ENCODE measurements at places on chromosomes 7 and 10. TPM values are rescaled to one million over a fixed set of nuclear protein-coding genes. Genes with fewer than 3 reads are reported as not detected.

DNA sequence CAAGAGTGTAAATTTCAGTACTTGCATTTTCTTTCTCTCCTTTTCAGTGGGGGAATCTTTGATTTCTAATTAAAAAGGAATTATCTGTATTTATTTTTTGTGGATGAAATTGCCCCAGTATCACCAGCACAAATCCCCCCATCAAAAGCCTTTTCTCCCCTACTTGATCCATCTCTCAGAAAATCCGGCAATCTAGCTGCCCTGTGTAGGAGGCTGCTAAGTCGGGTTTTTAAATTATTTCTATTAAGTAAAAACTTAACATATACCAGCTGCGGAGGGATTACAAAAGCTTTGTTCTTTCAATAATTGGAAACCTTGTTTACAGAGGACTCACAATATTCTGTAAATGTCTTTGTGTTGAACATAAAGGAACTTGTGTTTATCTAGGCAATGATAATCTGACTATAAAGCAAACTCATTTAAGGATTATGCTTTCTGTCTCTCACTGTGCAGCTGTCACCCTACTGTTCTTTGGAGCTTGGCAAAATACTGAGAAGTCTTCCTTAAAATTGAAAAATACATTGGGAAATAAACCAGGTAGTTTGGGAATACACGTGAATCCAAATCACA is 177.4 kb upstream of the PRR15 start:
- H3K4me3 ChIP-seq, result no peak overlapping the region
- H3K36me3 ChIP-seq, result no peaks in the 10 kb centered on the region
- no peak overlapping the region for H3K27ac ChIP-seq

DNA sequence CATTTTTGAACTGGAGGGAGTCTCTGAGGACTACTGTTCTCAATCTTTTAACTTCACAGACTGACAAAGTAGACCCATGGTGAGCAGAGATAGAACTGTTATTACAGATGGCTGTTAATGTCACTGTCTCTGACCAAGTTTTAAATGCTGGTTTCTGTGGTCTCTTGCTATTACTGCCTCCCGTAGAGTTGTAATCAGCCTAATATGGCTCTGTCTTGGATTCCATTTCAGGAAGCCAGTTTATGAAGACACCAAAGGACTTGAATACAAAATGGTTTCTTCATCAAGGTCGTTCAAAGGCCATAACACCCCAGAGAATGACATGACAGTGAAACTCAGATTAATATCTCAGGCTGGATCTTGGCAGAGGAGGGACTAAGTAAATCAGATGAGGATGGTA is 3.9 kb downstream of the SFRP4 start:
- DNase-seq, result no peak
- H3K36me3 ChIP-seq, result no peaks in the 10 kb centered on the region
- no peak overlapping the region for H3K4me3 ChIP-seq
- H3K27me3 ChIP-seq, result peaks cover 41% of the 10 kb centered on the region
- H3K27ac ChIP-seq, result no peak overlapping the region
- H3K4me1 ChIP-seq, result peaks cover 10% of the 10 kb centered on the region

DNA sequence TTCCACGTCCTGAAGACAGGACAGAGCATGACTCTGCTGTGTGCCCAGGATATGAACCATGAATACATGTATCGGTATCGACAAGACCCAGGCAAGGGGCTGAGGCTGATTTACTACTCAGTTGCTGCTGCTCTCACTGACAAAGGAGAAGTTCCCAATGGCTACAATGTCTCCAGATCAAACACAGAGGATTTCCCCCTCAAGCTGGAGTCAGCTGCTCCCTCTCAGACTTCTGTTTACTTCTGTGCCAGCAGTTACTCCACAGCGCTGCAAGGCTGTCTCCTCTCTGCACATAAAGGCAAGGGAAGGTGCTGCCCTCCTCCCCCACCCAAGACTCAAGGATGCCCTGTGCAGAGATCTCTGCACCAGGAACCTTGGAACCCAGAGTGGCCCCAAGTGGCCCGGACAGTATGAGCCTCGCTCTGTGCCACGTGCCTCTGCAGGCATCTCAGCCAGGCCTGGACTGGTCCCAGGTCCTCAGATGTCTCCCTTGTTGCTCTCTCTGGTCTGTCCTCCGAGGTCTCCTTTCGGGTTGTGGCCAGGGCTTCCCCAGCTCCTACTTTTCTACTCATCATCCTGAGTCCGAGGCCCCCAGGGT is 230.3 kb upstream of the PRSS58 start:
- H3K36me3 ChIP-seq, result no peaks in the 10 kb centered on the region
- DNase-seq, result no peak
- no peak overlapping the region for H3K27ac ChIP-seq
- H3K4me1 ChIP-seq, result peaks cover 38% of the 10 kb centered on the region

GRCh38 chr7:96499532-96499931 is 177.6 kb upstream of the SLC25A13 start:
- H3K27ac ChIP-seq, result no peak overlapping the region
- no peaks in the 10 kb centered on the region for H3K27me3 ChIP-seq
- no peaks in the 10 kb centered on the region for H3K36me3 ChIP-seq
- H3K4me3 ChIP-seq, result no peak overlapping the region
- peaks cover 6% of the 10 kb centered on the region for H3K4me1 ChIP-seq
- DNase-seq, result no peak

DNA sequence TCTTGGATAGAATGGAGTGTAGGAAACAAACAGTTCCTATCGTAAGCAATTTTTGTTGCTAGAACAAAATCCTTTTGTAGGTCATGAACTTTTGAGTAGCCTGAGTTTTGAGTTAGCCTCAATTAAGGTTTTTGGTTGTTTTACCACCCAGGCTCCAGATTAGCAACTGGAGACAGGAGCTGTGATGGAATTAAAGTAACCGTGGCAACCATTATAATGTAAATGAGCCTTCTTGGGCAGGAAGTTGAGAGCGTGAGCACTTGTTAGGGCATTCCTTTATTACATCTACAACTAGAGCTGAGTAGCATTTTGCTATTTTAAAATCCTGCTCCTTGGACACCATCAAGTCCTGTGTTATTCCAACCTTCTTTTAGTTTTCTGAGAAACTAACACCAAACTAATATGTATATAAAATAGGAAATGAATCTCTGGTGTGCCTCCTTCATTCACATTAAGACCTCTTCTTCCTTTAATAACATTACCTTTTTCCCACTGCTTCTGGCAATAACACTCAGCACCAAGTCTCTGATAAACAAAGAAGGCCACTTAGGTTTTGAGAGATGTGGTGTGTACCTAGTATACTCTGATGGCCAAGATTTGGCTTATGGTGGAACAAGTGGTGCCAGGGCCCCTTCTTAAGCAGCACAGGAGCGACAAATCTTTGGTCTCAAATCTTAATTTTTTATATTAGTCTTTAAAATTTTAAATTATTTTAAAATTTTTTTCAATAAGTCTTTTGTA is 34.0 kb downstream of the AHCYL2 start:
- H3K4me1 ChIP-seq, result peaks cover 32% of the 10 kb centered on the region
- no peak for DNase-seq
- H3K4me3 ChIP-seq, result no peak overlapping the region
- H3K27me3 ChIP-seq, result no peaks in the 10 kb centered on the region
- no peak overlapping the region for H3K27ac ChIP-seq

- H3K27me3 ChIP-seq, result peaks cover 24% of the 10 kb centered on the region
- H3K4me1 ChIP-seq, result no peaks in the 10 kb centered on the region
- no peak overlapping the region for H3K27ac ChIP-seq
- no peak for DNase-seq
- H3K4me3 ChIP-seq, result no peak overlapping the region
These were observed 92.0 kb downstream of the GPR85 start for GRCh38 chr7:112994656-112995055.

DNA sequence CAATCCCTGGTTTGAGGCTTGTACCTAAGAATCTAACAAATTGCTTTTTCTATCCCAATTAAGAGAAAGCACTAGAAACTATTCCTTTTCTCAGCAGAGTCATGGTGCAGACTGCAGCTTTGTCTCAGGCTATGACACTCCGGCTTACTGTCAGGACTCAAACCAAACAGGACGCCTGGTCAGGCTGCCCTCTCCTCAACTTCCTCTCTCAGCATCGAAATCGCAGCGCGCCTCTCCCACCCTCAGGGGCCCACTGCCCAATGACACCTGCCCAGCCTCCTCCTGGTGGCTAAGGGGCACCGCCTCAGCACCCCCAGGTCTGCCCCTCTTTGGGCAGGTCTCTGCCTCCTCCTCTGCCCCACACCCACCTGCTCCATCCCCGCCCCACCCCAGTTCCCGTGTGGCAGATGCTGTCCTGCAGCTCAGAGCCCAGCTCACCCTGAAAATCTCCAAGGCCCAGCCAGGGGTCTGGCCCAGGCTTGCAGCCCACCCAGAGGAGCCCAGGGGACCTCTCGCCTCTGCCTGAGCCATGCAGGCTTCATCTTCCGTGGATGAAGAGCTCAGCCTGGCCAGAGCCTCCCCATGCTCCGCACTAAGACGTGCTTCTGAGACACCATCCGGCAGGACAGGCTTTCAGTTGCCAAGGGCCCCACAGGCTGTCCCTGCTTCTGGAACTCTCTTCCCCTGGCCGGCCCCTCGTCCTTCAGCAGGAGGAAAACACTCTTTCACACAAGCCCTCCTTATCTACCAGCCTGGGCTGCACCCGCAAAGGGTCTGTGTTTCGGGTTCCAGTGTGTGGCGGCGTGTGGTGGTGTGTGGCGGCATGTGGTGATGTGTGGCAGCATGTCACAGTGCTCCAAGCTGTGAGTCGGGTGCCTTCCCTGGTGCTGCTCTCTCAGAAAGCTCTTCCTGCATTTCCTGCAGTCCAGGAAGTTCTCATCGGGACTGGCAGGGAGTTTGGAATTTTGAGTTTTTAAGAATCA is 16.4 kb upstream of the PTPRN2 start:
- DNase-seq, result no peak
- no peaks in the 10 kb centered on the region for H3K27me3 ChIP-seq
- H3K4me3 ChIP-seq, result no peak overlapping the region
- H3K36me3 ChIP-seq, result peaks cover 7% of the 10 kb centered on the region
- peaks cover 4% of the 10 kb centered on the region for H3K4me1 ChIP-seq

DNA sequence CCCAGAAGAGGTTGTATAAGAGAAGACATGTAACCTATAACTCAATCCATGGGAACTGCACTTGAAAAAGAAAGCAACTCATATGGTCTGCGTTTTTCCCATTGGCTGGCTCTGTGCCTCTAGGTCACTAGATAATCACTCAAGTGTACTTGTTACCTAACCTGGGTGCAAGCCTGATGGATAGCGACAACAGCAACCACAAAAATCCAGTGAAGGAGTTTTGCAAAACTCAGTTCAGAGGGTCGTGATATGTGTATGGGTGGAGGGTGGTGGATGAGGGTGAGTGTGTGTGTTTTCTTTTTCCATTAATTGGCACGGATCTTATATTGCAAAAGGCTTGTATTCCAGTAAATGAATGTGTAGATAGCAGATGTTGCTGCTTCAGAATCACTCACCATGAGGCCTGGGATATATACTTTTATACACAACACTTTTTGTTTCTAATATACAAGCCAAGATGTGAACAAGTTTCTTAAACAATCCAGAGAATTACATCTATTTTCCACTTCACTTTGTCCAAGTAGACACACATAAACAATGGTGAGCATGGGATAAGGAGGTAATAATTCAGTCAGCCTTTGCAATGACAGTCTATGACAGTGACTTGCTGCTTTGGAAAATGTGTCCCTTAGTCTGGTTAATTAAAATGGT is 286.9 kb upstream of the DKK1 start:
- H3K36me3 ChIP-seq, result no peaks in the 10 kb centered on the region
- H3K4me3 ChIP-seq, result no peak overlapping the region
- no peak for DNase-seq
- no peaks in the 10 kb centered on the region for H3K4me1 ChIP-seq
- no peak overlapping the region for H3K27ac ChIP-seq
- H3K27me3 ChIP-seq, result no peaks in the 10 kb centered on the region

The EVX1 gene
- total RNA-seq, result not detected

GRCh38 chr10:70563230-70563629 is 39.3 kb downstream of the PRF1 start:
- no peaks in the 10 kb centered on the region for H3K27me3 ChIP-seq
- H3K4me1 ChIP-seq, result peaks cover 11% of the 10 kb centered on the region
- no peak for DNase-seq
- H3K27ac ChIP-seq, result no peak overlapping the region
- no peak overlapping the region for H3K4me3 ChIP-seq
- H3K36me3 ChIP-seq, result no peaks in the 10 kb centered on the region

DNA sequence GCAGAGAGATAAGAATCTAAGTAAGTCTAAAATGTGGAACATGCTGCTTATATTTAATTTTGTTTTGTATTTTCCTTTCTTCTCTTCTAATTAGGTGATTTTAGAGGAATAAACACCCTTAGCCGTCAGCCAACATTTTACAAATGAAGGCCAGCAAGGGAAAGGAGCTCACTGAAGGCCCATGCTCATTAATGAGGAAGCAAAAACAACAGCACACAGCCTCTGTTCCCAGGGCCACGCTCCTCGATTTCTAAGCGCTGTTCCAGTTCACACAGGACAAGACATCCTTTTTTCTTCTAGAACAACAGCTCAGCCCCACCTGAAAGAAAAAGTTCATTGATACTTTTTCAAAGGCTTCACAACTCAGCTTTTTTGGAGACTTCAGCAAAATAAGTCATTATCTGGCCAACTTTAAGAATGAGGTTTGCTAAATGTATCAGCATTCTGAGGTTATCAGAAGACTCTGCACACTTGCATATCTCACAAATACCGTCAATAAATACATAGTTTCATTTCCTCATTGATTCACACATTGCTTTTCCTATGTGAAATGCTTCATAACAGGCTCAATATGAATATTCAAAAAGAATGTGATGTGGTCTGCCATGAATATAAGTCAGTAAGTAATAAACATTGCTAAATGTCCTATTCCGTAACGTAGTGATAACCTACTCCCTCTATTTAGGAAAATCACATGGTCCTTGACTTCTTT is 34.8 kb upstream of the SFMBT2 start:
- no peak overlapping the region for H3K27ac ChIP-seq
- DNase-seq, result no peak
- no peaks in the 10 kb centered on the region for H3K4me1 ChIP-seq
- H3K27me3 ChIP-seq, result no peaks in the 10 kb centered on the region

- H3K27ac ChIP-seq, result no peak overlapping the region
- DNase-seq, result no peak
- H3K36me3 ChIP-seq, result no peaks in the 10 kb centered on the region
- H3K4me3 ChIP-seq, result no peak overlapping the region
These were observed 612.4 kb downstream of the TNS3 start for GRCh38 chr7:46969303-46970130.

The GARIN1A gene
- not detected for total RNA-seq

GRCh38 chr7:151249034-151249731 is 689 bp upstream of the SMARCD3 start:
- DNase-seq, result peak; percentile 34
- H3K27me3 ChIP-seq, result peaks cover 59% of the 10 kb centered on the region
- no peak overlapping the region for H3K27ac ChIP-seq
- H3K36me3 ChIP-seq, result no peaks in the 10 kb centered on the region

DNA sequence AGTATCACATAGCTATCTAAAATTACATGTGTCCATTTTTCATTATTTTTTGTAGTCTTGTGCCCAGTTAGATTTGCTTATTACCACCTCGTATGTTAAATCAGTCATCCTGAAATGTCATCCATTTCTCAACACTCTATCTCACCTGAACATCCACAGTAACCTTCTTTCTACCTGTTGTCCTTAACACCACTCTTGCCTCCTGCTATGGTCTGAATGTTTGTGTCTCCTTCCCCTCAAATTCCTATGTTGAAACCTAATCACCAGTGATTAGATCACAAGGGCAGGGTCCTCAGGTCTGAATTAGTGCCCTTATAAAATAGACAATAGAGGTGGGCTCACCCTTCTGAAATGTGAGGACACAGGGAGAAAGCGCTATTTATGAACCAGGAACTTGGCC is 80.2 kb upstream of the ASAH2 start:
- DNase-seq, result no peak
- H3K4me3 ChIP-seq, result no peak overlapping the region
- H3K36me3 ChIP-seq, result peaks cover 2% of the 10 kb centered on the region

GRCh38 chr7:82286798-82287140 is 156.8 kb downstream of the CACNA2D1 start:
- H3K4me1 ChIP-seq, result no peaks in the 10 kb centered on the region
- H3K36me3 ChIP-seq, result no peaks in the 10 kb centered on the region
- no peak for DNase-seq
- no peaks in the 10 kb centered on the region for H3K27me3 ChIP-seq

The METTL27 gene
- 2.2 TPM for total RNA-seq
